ENCODE measurements at places on chromosomes 11 and 22. TPM values are rescaled to one million over a fixed set of nuclear protein-coding genes. Genes with fewer than 3 reads are reported as not detected.

APOA4 gene
- polyA plus RNA-seq = not detected

DNA sequence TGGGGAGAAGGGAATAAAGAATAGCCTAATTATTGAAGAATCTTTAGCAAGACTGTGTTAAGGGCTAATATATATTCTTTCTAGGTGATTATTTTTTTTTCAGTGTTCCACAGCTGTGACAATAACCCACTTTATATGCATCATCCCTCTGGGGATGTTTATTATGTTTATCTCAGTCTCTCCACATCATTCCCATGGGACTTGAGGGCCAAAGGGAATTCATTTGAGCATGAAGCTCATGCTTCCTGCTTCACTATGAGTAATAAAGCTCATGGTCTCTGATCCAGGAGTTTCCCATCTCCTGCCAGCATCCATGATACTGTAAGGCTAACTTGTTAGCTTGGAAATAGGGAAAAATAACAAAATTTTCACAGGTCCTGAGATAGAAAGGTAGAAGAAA lies 1888.4 kb downstream of the LRRC4C start:
- H3K36me3 ChIP-seq = no peaks in the 10 kb centered on the region
- no peak overlapping the region for H3K4me3 ChIP-seq
- H3K27ac ChIP-seq = no peak overlapping the region
- DNase-seq = no peak
- no peaks in the 10 kb centered on the region for H3K27me3 ChIP-seq

GRCh38 chr11:92387859-92388258 lies 163.2 kb downstream of the FAT3 start:
- H3K4me1 ChIP-seq = peaks cover 2% of the 10 kb centered on the region
- no peak for DNase-seq
- no peaks in the 10 kb centered on the region for H3K27me3 ChIP-seq
- no peaks in the 10 kb centered on the region for H3K36me3 ChIP-seq

GRCh38 chr11:102669664-102670063 lies 35.9 kb downstream of the MMP27 start:
- DNase-seq = peak; percentile 42
- no peak overlapping the region for H3K4me3 ChIP-seq
- no peak overlapping the region for H3K27ac ChIP-seq
- H3K27me3 ChIP-seq = peaks cover 6% of the 10 kb centered on the region
- no peaks in the 10 kb centered on the region for H3K36me3 ChIP-seq
- H3K4me1 ChIP-seq = no peaks in the 10 kb centered on the region

Measured in IMR-90 (cell line).